Head of caudate nucleus (tissue), 42 donors: ENCODE measurements at places on chromosomes 2 and 18.

- no peak for DNase-seq
Observed at GRCh38 chr2:143475041-143475776, 346.0 kb downstream of the ARHGAP15 start.

DNA sequence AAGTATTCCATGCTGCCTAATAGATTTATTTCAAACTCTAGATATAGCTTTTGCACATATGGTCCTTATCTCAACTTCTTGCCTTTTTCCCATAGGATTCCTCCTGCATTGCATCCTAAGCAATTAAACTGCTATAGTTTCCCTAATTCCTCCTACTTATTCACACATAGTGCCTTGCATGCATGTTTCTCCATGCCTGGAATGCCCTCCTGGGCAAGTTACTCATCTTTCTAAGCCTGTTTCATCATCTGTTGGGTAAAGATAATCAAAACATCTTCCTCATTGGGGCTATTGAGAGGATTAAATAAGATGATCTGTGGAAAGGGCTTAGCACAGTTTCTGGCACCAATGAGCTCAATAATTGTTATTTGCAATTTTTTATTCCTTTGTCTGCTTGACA, 726.5 kb downstream of the SLC4A3 start:
- DNase-seq: no peak

GRCh38 chr2:239339726-239340601, 60.9 kb downstream of the HDAC4 start:
- DNase-seq: no peak

GRCh38 chr2:26691161-26691560, 1.4 kb upstream of the KCNK3 start:
- no peak for DNase-seq

DNA sequence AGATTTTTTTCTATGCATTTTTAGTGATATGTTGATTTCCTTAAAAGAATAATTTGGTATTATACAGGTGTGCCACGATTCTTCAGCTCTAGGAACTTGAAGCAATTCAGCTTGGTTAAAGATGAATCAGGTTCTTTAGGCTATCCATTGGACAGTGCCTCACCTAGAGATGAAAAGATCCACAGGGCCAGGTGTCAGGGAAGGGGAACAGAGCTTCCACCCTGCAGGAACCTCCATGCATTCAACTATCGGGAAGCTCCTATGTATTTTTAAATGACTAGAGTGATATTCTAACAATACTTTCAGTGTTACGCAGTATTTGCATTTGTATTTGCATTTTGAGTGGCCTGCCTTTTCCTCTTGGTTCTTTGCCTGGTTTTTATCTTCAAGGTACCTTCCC, 40.2 kb downstream of the PKP4 start:
- no peak for DNase-seq

GRCh38 chr2:95372216-95372829, 30.2 kb upstream of the FAHD2A start:
- no peak for DNase-seq

- no peak for DNase-seq
Observed at GRCh38 chr2:147696426-147696825, 148.4 kb upstream of the ACVR2A start.

GRCh38 chr2:46674488-46674887, 195.1 kb downstream of the TMEM247 start:
- no peak for DNase-seq

DNA sequence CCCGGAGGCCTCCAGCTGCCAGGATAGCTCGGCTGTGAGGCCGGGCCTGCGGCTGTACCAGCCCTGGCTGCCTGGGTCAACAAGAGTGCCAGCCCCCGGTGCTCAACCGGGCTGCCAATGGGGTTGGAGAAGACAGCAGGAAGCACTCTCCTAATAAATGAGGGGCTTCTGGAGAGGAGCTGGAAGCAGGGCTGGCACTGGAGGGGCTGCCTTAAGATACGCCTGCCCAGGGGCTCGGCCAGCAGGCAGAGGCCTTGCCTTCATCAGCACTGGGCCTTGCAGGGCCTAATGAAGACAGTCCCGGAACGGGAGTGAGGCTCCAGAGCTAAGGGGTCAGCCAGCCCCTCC, 73.6 kb downstream of the TEX51 start:
- no peak for DNase-seq

- DNase-seq: no peak
Observed at GRCh38 chr2:119784876-119785275, 25.2 kb downstream of the PTPN4 start.

DNA sequence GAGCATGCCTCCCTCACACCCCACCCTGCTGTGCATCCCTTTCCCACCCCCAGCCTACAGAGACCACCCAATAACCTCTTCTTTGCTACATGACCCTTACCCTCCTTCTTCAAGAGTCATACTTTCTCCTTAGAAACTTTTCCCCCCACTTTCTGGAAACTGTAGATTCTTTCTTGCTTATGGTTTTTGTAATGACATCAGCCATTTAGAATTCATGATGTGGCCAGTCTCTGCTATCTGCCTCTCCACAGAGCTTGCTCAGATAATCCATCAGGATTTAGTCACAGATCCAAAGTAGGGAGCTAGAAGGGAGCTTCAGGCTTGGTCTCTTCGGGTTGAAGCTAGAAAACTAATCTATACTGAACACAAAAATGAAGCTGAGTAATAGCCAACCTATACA, 36.5 kb downstream of the GALM start:
- no peak for DNase-seq

DNA sequence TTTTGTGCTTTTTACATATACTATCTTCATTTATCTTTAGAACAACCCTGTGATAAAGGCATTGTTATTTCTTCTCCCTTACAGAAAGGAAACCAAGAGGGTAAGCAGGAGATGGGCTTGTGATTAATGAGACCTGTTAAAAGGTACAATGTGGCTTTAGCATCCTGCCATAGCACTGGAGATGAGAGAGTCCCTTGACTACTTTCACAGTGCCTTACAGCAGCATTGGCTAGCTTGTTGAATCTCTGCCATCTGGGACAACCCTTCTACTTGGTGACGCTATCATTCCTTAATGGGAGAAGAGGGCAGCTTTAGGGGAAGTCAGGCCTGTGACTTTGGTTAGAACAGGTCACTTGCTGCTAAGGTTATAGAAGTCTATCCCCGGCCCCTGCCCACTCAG, 68.1 kb upstream of the LYPD6B start:
- DNase-seq: no peak

DNA sequence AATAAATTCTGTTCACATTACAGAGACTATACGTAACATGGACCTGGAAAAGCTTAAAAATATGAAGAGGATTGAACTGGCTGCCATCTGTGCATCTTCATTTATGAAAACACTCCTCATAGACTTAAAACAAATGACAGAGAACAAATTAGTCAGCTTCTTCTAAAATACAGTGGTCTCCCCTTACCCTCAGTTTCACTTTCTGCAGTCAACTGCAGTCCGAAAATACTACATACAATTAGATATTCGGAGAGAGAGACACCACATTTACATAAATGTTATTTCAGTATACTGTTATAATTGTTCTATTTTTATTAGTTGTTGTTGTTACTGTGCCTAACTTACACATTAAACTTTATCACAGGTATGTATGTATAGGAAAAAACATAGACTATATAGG, 6.5 kb downstream of the RNF103 start:
- no peak for DNase-seq

DNA sequence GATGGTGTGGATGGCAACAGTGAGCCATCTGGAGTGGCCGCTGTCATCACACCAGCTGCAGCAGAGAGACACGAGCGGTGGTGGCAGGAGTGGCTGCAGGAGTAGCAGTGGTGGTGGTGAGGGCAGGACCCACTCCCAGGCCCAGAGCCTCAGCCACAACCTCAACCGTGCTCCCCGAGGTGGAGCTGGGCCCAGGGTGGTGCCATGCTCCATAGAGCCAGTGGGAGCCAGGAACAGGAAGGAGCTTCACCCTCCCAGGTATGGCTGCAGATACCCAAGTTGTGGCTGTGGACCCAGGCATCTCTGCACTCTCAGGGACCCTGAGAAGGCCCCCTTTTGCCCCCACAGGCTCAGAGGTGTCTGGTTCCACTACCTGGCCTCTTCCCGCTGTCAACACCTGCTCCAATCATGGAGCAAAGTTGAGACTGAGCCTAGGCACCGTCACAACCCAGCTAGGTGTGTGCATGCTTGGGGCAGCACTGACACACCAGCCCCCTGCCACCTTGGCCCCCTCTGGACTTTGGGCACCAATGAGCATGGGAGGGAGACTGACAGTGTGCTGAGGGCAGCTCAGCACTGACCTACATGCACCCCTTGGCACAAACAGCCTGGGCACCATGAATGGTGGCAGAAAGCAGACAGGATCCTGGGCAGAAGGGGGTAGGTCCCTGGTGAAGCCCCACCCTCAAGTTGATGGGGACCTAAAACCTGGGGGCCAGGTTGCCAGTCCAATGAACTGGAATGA, 188.9 kb downstream of the NDUFA10 start:
- DNase-seq: no peak

- DNase-seq: no peak
Observed at GRCh38 chr2:100208141-100208770, 65.9 kb upstream of the AFF3 start.

GRCh38 chr2:202044777-202045176, 11.1 kb downstream of the FZD7 start:
- no peak for DNase-seq

GRCh38 chr2:186540941-186541340, 48.9 kb upstream of the ITGAV start:
- no peak for DNase-seq

- DNase-seq: no peak
Observed at GRCh38 chr2:22855081-22855480, 529.9 kb upstream of the KLHL29 start.

GRCh38 chr2:38601463-38602135, 1.1 kb downstream of the HNRNPLL start:
- peak; percentile 59 for DNase-seq

DNA sequence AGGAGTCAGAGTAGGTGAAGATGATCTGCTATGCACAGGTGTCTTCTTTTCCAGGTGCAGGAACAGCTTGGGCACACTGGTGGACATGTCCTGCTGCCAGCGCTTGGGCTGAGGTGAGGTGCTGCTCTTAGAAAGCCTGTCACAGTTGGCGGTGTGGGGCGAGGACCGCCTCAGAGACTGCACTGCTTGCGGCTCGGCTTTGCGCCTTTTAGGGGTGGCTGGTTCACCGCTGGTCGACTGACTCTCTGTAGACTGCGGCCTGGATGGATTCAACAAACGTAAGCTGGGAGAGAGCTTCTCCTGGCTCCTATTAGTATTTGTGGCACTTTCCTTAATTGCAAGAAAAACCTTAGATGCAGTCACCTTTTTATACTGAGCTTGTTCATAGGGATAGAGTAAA, 1.7 kb downstream of the MSL3B start:
- DNase-seq: no peak

GRCh38 chr2:12169721-12170120, 423.3 kb downstream of the LPIN1 start:
- no peak for DNase-seq
